Activated CD8-positive, alpha-beta memory T cell treated with anti-CD3 and anti-CD28 coated beads for 4 hours (primary cell): ENCODE measurements at places on chromosomes 13 and 19.

GRCh38 chr13:20544201-20544923 lies 18.7 kb upstream of the CRYL1 start:
- no peak for DNase-seq

GRCh38 chr19:47020132-47020805 lies 632 bp downstream of the NPAS1 start:
- DNase-seq, result no peak

DNA sequence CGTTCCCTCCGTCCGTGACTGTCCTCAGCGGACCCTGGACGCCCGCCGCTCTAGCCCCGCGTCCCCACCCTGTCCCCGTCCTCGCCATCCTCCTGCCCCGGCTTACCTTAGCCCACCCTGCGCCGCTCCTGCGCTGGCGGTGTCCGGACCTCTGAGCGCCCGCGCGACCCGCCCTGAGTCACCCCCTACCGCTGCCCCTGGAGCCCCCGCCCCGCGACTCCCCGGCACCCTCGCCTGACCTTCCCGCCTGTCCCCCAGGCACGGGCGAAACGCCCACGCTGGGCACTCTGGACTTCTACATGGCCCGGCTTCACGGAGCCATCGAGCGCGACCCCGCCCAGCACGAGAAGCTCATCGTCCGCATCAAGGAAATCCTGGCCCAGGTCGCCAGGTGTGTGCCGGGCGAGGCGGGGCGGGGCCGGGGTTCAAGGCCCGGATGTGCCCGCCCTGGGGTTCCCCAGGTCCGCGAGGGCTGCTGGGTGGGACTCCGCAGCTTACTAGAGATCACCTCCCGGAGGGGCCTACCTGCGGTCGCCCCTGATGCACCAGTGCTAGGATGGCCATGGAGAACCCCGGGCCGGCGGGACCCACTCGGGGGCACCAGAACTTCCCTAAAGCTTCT lies 5.1 kb downstream of the HMG20B start:
- no peak for DNase-seq

- DNase-seq, result peak; percentile 62
Observed at GRCh38 chr19:19531951-19532805, 3.5 kb downstream of the YJEFN3 start.

DNA sequence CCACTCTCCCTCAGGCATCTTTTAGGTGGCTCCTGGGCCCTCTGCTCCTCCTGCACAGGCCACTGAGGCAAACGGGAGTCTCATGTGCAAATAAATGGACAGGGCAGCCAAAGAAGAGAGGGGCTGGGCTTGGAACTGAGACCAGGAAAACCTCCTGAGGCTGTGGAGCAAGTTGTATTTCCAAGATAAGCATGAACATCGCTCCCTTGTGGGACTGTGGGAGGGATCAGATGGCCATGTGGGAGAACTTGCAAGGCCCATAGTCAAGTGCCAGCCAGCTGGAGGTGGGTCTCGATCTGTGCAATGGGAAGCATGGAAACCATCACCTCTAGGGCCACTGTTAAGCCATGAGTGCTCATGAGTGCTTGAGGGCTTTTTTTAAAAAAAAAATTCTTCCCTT lies 24.9 kb downstream of the MED26 start:
- DNase-seq, result no peak
